ENCODE measurements at places on chromosomes 4 and X.

DNA sequence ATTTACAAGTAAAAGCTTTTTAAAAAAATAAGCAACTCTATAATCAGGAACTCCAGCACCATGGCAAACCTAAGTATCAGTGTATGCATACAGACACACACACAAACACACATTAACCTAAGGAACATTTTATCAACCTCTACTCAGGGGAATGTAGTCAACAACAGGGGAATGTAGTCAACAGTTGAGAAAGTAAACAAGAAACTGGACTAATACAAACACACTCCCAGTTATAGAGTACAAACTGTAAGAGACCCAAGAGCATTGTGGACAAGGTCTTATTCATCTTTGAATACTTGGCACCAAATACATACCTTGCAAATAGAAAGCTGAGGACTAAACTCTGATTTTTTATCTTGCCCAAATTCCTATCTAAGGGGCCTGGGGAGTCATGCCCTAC lies 36.2 kb downstream of the PAPSS1 start:
- no peak for DNase-seq

- no peak for DNase-seq
These were observed 30.5 kb upstream of the TCEANC start for GRCh38 chrX:13622401-13622964.

DNA sequence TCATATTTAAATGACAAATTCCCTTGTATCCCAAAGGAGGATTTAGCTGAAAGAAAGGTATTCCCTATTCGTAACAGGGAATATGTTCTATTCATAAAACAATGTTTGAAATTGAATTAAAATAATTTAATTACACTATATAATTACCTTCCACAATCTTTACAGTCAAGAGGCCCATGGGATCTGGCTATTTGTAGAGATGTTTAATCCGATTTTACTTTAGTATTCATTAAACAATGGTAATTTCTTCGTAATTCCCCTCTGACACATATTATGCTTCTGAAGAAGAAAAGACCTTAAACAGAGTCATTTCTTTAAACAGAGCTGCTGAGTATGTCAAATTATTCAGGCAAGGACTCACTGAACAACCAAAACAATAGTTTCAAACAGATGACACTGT lies 98.8 kb downstream of the MAGEC1 start:
- no peak for DNase-seq

GRCh38 chrX:102652031-102652688 lies 877 bp downstream of the GPRASP1 start:
- DNase-seq, result no peak

DNA sequence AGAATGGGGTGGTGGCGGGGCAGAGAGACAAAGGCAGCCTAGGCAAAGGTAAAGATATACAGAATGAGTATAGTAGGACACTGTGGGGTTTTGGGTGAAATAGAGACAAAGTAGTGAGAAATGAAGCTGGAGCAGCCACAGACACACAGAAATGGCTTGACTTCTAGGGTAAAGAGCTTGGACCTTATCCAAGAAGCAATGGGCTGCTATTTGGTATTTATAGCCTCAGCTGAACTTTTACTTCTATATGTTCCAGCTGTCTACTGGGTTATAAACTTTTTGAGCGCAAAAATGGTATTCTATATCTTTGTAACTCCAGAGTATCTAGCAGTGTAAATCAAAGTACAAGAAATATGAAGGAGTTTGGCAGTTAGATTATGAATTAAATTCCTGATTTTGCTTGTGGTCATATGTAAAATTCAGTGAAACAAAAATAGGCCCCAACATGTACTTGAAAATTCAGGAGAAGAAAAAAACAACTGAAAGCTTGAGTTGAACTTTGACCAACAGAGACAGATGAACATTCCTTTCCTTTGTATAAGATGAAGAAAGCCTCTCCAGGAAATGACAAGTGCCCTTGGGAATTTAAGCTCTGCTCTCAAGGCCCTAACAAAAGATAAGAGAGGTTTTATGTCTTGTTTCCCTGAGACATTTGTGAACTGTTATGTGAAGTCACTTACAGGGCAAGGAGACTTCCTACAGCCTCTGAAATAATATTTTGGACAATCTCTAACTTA lies 354.1 kb downstream of the CHIC1 start:
- DNase-seq, result no peak

- peak; percentile 46 for DNase-seq
These were observed 83.7 kb upstream of the FAM9C start for GRCh38 chrX:13128104-13128503.

- DNase-seq, result no peak
These were observed 24.3 kb upstream of the CD38 start for GRCh38 chr4:15753786-15754185.

GRCh38 chr4:90142081-90142480 lies 14.9 kb downstream of the CCSER1 start:
- DNase-seq, result no peak

DNA sequence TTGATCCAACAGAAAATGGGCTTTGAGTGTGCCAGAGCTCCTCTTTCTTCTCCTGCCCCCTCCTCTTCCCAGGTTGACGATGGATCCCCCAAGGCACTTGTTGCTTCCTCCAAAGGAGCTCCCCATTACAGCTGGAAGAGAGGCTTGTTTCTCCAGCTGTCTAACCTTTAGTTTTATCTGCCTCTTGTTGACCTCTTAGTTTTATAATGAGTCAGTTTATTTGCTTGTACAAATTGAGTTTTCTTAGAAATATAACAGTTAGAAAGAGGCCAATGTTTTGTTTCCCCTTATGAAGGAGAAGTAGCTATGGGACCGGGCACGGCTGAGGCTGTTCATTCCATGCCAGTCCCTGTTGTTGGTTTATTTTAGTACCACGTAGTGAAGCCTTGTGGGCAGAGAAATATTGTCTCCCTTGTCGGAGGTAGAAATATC lies 158.2 kb downstream of the SPRY1 start:
- DNase-seq, result peak; percentile 64

Measured in MV-4-11 (cell line).